Activated CD4-positive, alpha-beta T cell treated with anti-CD3 and anti-CD28 coated beads for 1 hour (primary cell): ENCODE measurements at places on chromosomes 6 and 20.

DNA sequence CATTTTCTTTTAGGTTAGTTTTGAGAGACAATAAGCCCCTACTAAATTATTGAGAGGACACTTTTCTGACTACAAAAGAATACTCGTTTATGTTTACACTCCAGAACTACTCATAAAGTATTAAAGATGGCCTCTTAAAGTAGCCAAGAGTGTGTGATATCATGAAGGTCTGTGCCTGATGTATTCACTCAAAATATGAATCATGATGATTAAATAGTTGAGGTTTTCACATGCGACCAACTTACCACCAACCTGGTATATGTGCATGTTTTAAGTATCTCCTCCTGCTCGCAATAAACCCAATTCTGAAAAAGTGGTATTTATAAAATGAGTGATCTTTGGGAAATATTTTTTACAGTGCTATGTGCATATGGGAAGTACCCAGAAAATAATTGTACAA, 43.9 kb downstream of the IL20RA start:
- no peak for DNase-seq

- DNase-seq = no peak
These were observed 153.6 kb upstream of the UST start for GRCh38 chr6:148593130-148593812.

DNA sequence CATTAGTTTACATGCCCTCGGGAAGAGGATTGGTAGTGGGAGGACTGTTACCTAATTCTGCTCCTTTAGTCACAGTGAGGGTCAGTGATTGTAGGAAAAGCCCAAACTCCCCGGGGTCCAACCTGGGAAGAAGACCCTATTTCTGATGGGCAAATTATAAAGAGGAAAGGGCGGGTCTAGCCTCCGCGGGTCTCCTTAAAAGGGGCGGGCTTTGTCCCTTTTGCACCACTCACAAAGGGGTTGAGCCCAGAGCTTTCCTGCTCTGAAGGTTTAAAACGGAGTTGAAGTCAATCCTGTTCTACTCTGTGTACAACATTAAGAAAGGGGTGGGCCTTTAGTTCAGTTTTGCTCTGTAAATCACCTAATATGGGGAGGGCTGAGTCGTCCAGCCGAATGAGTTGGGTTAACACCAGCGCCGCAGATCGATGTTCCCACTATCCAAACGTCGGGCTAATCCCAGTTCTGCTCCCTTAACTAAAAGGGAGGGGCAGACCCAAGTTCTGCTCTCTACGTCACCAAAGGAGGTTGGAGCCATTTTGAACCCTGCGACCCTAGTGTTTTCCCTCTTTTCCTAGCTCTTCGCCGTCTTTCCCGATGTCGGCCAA, 920 bp upstream of the RNF5 start:
- no peak for DNase-seq

DNA sequence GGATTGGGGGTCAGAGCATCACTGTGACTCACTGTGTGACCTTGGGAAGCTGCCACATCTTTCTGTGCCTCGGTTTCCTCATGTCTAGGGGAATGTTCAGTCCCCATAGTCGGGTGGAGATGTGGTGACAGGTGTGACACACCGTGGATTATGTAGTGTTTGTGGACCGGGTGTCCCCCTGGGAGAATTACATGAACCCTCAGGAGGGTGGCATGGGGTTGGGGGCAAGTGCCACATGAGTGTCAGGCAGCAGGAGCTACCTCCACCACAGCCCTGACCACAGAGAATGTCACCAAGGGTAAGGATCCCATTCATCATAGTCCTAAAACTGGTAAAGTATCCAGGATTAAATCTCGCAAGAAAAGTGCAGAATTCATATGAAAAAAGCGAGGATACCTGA, 23.2 kb downstream of the SUN5 start:
- DNase-seq = no peak

DNA sequence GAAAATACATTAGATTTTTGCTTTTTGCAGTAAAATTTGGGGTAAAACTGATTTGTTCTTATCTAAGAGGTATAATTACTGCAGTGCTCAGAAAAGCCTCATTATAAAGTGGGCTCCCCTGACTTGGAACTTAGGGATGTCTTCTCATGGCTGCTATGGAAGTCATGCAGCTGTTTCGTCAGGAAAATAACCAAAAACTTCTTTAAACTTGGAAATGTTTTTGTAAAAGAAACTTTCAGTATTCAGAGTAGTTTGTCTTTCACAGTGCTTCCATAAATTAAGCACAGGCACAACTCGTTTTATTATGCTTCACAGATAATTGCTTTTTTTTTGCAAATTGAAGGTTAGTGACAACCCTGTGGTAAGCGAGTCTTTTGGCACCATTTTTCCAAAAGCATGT, 6.8 kb downstream of the MAPK14 start:
- DNase-seq = no peak

- DNase-seq = no peak
These were observed 29.2 kb upstream of the SMAP1 start for GRCh38 chr6:70638468-70638867.

- no peak for DNase-seq
These were observed 155.5 kb upstream of the SIM1 start for GRCh38 chr6:100620085-100620840.

GRCh38 chr6:13926378-13926777, 1.6 kb downstream of the RNF182 start:
- no peak for DNase-seq
